ENCODE measurements at places on chromosomes 12 and 14.

GRCh38 chr12:53550595-53550994 is 43.3 kb upstream of the NPFF start:
- DNase-seq = no peak

- no peak for DNase-seq
These were observed 67.2 kb upstream of the HMGA2 start for GRCh38 chr12:65756956-65757511.

DNA sequence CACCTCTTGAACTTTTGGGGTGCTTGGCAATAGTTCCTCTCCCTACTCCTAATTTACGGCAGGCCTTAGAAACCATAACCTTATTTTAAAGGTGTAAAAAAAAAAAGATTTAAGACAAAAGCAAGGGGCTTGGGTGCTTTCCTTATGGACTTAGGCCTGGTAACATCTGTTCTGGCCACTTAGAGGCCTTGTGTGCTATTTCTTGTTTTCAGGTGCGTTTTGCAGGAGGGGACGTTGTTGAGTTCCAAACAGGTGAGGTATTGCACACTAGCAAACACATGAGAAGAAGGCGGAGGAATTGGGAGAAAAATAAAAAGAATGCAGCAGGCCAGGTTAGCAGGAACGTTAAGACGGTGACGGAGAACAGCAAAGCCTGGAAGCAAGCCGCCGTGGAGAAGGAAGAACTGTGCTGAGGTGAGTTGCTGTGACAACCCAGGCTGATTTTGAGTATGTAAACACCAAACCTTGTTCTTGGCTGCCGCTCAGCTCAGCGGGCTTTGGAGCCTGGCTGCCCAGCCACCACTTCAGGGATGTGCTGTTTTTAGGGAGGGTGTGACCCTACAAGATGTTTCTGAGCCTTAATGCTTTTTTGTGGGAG is 17.3 kb downstream of the EMG1 start:
- no peak for DNase-seq

DNA sequence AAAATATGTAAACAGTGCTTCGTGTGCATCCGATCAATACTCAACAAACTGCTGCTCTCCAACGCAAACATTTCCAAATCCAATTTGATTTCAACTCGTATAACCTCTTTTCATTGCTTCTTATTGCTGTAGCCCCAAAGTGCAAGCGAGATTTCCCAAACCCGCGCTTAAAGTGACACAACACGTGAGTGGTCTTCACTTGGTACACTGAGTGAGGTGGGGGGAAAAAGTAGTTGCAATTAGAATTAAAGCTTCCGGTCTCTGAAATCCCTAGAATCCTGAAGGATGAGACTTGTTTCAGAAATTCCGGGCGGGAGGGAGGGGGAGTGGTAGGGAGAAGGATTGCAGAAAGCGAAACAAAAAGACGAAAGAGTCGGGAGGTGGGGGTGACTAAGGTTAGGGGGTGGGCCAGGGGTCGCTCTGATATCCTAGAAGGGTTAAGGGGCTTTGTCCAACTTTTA is 387.5 kb downstream of the BCAT1 start:
- no peak for DNase-seq

DNA sequence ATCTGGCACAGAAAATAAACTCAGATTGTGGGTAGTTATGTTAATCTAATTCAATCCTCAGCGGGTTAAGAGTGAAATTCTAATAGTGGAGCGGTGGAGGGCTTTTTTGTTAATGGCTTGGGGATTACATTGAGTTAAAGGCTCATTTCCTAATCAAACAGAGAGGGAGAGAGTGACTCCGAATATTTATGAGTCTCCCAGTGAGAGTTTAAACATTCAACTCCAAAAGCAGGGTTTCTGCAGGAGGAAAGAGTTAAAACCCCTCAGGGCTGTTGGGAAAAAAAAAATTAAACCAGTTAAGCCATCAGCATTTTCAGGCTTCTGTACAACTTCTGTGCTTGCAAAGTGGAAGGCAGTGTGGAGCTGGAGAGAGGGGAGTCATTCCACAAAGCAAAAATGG is 62.1 kb upstream of the ESRRB start:
- DNase-seq = no peak

DNA sequence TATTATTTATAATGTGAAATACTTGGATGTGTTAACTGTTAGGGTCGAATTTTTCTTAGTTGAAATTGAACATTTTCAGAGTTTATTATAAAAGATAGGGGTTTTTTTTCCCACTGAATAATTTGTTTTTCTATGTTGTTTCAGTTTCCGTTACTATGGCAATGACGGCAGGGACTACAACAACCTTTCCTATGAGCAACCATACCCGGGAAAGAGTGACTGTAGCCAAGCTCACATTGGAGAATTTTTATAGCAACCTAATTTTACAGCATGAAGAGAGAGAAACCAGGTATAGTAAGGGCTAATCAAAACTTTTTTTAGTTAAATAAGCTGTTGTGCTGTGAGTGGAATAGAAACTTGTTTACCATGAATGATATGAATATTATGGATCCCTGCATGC is 35.1 kb upstream of the BMAL2 start:
- no peak for DNase-seq

Data from inflammatory macrophage treated with lipopolysaccharide for 1 hour (primary cell).